ENCODE measurements at places on chromosomes 12 and 14. TPM values are rescaled to one million over a fixed set of nuclear protein-coding genes. Genes with fewer than 3 reads are reported as not detected.

- no peak for DNase-seq
Measured at GRCh38 chr14:22519877-22520685, 68.9 kb downstream of the DAD1 start.

DNA sequence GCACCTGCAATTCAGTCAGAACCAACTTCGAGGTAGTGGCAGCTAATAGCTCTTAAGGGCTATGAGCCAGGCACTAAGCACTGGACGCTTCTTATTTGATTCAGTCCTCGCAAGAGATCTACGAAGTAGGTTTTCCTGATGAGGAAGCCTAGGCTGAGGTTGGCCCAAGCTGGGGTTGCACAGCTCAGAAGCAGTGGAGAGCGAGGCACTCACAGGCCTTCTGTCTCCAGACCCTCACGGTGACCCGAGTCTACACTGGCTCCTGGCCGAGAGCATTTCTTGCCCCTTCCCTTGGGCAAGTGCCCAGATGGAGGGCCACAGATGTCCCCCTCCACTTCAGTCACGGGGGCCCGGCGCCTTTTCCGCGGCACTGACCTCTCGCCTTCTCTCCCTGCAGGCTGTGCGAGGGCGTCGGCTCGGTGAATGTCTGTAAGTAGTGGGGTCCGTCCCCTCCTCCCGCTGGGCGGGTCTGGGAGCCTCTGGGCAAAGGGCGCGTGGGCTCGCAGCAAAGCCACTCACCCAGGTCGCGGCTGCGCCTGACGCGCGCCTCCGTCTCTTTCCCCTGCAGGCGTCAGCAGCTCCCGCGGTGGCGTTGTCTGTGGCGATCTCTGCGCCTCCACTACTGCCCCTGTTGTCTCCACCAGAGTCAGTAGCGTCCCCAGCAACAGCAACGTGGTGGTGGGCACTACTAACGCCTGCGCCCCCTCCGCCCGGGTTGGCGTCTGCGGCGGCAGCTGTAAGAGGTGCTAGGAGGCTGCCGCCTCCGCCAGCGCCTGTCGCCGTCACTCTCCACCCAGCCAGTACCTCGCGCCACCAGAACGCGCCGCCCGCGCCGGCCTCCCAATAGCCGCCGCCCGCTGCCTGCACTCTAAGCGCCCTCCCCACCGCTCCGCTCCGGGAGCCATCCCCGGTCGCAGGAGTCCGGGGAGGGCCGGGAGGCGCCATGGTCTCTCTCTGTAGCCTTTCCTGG lies 13.1 kb downstream of the KRT83 start:
- DNase-seq = peak; percentile 39

DNA sequence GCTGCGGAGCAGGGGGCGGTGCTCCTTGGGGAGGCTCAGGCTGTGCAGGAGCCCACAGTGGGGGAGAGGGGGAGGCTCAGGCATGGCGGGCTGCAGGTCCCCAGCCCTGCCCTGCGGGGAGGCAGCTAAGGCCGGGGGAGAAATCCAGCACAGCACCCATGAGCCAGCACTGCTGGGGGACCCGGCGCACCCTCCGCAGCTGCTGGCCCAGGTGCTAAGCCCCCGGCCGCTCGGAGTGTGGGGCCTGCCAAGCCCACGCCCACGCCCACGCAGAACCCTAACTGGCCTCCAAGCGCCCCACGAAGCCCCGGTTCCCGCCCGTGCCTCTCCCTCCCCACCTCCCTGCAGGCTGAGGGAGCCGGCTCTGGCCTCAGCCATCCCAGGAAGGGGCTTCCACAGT lies 145.6 kb upstream of the SEL1L start:
- no peak for DNase-seq

- no peak for DNase-seq
Measured at GRCh38 chr12:31000751-31001150, 72.9 kb upstream of the DDX11 start.

DNA sequence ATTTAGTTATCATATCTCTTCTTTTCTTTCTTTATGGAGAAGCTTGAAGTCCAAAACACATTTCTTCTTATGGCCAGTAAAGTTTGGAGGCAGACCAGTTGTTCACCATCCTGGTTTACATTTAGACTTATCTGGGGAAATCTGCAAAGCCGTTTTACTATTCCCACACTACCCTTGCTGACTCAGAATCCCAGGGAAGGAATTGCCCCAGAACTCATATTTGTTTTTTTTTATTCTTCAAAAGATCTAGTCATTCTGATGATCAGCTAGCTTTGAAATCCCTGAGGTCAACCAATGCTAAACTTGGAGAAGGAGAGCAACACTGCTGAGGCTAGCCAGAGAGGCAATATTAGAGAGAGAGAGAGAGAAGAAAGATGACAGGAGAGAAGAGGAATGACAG lies 12.3 kb upstream of the LMO3 start:
- no peak for DNase-seq

DNA sequence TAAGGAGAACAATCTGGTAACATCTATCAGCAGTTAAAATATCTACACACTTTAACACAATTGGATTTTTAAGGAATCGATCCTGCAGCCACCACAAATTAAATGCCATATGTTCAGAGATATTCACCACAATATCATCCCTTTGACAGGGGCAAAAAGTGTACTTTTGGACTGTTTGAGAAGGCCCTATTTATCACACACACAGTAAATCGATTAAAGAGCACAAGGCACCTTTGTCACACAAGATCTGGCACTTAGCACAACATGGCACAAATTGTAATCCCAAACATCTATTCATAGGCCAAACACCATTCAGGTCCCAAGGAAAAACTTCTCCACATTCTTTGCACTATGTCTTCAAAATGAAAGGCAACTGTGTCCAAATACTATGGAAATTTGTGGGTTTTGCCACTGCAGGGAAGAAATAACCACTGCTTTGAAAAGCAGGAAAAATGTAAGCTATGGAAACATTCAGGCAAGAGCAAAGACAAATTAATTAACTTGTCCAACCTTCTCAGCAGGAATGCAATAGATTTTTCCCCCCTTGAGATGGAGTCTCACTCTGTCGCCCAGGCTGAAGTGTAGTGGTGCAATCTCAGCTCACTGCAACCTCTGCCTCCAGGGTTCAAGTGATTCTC lies 282.5 kb upstream of the TMPO start:
- no peak for DNase-seq

DNA sequence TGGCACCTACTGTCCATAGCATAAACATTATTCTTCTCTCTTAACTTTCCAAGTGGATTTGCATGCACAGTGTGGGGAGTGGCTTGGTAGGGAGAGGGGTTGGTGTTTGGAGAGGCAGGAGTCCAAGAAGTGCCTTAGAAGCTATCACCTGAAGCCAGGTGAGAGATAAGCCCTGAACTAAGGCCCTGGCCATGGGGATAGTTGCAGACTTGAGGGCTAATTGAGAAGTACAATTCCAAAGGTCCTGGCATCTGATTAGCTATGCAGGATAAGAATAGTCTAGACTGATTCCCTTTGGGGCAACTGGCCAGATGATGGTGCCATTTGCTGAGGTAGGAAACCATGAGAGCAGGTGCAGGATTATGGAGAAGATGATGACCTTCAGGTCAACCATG lies 2.0 kb upstream of the PCK2 start:
- DNase-seq = no peak

DNA sequence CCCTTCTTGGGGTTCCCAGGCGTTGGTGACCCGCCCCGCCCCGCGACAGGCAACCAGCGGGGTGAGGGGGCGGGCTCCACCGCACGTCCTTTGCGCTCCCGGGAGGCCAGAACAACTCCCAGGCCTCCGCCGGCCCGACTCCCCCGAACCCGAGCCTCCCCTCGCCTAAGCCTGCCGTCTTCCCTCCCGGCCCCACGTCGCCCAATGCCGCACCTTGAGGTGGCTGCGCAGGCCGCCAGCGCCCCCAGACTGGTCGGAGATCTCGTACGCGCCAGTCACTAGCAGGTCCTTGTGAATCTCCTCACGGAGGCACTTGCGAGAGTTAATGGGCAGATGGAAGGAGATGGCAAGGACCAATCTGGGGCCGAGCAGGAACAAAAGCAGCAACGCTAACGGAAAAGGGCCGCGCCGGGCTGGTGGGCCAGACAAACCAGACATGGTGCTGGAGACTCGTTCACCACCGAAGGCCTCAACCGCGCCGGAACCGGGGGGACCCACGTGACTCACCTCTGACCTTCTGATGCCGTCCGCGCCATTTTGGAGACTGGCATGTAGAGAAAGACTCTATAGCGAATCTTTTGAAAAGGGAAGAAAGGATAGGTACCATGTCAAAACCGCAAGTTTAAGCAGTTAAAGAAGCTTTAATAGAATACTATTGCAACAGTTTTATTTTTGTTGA lies at the start of gene TMED10:
TMED10 (minus strand) TSS at position 471 of the 679 bp plus-strand sequence; CDS start at position 438, 33 bp downstream.
- peak; percentile 77 for DNase-seq

DNA sequence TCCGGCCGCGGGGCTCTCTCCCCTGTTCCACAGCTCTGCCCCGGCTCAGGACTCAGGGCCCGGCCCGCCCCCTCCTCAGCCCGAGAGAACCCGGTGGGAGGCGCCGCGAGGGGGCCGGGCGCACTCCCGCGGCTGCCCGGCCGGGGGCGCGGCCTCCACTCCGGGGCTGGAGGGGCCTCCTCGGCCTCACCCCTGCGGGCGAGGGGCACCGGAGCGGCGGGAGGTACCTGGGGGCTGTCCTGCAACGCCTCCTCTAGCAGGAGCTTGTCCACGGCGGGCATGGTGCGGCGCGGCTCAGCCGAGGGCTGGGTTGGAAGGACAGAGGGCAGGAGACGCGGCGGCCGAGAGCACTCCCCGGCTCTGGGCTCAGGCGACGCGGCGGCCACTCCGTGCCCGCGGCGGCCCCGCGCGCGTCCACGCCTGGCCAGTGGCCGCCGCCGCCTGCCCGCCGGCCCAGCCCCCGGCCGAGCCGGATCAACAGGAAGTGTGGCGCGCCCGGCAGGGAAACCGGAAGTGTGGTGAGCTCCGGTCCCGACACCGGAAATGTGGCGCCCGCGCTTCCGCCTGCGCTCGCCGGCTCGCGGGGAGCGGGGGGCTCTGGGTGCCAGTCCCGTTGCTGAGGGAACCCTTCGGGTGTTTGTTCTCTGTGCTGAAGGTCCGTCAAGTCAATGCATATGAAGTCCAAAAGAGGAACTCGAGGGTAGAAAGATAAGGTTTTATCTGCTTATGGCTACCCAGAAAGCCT lies at the start of gene APPL2:
APPL2 (minus strand) TSS at position 443 of the 745 bp plus-strand sequence; CDS start at position 281, 162 bp downstream.
- DNase-seq = peak; percentile 76

- no peak for DNase-seq
Measured at GRCh38 chr14:28875934-28876571, 109.5 kb downstream of the FOXG1 start.

DNA sequence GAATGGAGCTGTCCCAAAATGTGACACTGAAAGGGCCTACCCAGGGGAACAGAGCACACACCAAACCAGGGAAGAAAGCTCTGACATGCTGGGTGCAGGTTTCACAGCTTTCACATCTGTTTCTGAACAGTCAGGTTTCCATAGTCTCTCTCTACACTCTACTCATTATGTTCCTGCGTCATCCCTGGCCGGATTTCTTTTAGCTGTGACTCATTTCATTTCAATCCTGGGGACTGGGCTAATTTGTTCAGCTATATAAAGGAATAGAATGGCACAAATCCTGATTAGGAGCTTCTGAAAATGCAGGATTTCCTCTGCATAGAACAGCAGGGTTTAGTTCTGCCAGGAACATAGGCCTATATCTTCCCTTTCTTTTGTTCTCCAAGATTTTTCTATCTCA lies 649.8 kb downstream of the RPS29 start:
- DNase-seq = no peak

DNA sequence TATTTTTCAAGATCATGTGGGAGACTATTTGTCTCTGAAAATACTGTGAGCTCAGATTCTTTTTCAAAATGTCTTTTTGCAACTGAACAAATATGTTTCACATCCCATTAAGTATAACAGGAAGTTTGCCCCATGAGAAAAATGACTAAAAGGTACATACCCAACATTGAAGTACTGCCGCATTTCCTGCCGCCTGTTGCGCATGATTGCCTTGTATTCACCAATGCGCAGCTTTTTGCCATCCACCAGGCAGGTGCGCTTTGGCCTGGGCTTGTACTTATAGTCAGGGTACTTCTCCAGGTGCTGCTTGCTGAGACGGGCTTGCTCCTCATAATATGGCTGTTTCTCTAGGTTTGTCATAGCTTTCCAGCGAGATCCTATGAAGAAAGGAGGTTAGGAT lies 413.2 kb downstream of the SOX5 start:
- no peak for DNase-seq

DNA sequence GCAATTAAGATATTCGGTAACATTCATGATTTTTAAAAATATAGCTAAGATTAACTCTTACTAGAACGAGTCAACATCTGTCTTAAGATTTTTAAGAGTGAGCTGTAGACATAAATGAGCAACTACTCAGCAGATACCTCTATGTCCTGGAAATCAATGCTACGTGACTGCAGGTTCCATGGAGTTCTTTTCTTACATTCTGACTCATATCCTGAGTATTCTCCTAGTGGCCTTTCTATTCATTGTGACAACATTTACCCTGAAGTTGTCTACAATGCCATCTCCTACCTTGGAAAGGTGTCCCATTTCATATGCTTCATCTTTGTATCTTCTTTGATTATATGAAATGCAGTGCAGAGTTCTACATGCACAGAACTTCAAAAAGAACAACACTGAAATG lies 59.9 kb downstream of the PKP2 start:
- DNase-seq = no peak

DNA sequence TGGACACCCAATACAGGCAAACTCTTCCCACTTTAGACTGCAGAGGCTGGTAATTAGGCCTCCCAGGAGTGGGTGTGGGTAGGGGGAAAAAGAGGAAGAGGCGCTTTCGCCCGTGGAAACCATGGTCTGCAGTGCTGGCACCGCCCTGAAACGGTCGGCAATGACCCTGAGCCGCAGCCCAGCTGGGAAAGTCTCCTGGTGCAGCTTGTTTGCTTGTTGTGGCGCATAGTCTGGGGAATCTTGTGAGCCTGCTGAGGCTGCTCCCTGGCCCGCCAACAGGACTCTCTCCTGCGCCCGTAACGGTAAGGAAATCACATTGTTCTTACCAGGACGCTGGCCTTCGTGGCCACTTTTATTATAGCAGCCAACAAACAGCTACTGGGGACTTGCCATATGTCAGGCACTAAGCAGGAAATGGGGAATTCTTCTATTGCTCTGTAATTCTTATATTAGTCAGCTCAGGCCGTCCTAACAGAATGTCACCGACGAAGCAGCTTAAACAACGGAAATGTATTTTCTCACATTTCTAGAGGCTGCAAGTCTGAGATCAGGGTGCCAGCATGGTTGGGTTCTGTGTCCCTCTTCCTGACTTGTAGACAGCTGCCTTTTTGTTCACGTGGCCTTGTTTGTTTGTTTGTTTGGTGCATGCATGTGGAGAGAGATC lies 52.5 kb upstream of the RIN3 start:
- no peak for DNase-seq

DNA sequence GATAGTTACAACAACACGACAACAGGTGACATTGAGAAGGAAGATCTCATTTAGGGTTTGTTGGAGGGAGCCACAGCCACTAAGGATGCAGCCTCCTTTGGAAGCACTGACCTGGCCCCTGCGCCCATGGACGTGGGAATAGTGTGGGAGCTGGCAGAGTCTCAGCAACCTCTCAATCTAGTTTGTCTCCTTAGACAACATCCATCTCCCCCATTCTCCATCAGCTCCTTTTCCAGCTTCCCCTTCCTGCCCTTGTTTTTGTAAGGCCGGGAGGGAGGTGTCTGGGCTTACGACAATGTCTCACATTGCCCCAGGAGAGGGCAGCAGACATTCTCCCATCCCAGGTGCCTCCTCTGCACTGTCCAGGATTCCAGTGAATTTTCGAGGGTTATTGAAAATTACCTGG lies 170.2 kb upstream of the PZP start:
- no peak for DNase-seq

The P2RX2 gene
- 0.19 TPM for total RNA-seq

The PLEKHG7 gene
- 0.65 TPM for total RNA-seq

The NEUROD4 gene
- not detected for total RNA-seq

The EGLN3 gene
- total RNA-seq = 9.5 TPM

The SPIC gene
- total RNA-seq = not detected

The SIRT4 gene
- 4.5 TPM for total RNA-seq

The TCL1B gene
- not detected for total RNA-seq

The SMCO2 gene
- total RNA-seq = 1.6 TPM
